Stimulated activated CD8-positive, alpha-beta memory T cell treated with anti-CD3 and anti-CD28 coated beads, Interleukin-7, amount 100 ng/mL, for 48 hours (primary cell): ENCODE measurements at places on chromosomes 5 and 9.

DNA sequence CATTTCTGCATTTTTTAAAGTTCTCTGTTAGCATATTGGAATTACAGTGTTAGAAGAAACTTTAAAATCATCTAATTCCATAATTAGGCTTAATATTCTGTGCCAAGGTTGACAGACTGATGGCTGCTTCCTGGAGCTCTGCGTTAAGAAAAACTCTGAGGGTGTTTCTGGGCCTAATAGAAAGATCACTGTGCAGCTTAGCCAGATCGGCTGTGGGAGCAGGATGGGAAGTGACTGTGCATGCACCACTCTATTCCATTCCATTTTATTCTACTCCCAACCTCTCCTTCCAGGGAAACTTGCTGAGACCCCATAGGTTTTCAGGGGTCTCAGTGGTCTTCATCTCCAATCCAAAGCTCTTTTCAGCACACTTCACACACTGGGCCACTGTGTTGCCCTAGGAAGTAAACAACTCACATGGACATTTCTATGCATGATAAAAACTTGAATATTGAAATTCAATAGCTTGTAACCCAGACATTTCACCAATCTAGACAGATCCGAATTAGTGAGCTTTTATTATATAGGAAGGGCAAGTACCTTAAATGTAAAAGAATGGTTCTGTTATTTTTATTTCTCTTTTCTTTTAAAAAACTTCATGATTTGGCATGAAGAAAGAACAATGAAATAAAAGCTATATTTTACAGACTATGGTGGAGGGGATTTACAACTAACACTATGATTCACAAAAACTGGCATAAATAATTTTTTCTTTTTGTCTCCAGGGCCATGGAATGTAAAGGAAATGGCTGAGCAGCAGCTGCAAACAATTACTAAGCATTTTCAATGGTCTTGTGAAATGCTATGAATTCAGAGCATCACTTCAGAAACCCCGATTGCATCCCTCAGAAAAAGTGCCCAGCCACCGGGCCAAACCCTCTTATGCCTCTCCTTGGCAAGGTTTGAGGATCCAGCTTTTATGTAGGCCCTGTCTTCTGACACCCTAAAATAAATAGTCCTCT, 51.4 kb upstream of the DAB2 start:
- no peak for DNase-seq

GRCh38 chr5:151709109-151709735, 22.5 kb upstream of the SPARC start:
- DNase-seq, result no peak

GRCh38 chr9:110170357-110171257, 37.4 kb downstream of the C9orf152 start:
- DNase-seq, result no peak

GRCh38 chr9:86827893-86828292, 119.4 kb downstream of the GAS1 start:
- DNase-seq, result no peak

GRCh38 chr9:98263482-98264357, 8.3 kb upstream of the TBC1D2 start:
- DNase-seq, result peak; percentile 30

GRCh38 chr9:5841771-5842573, 9.1 kb upstream of the ERMP1 start:
- DNase-seq, result peak; percentile 63

GRCh38 chr5:136062366-136063274, 33.8 kb downstream of the TGFBI start:
- no peak for DNase-seq

DNA sequence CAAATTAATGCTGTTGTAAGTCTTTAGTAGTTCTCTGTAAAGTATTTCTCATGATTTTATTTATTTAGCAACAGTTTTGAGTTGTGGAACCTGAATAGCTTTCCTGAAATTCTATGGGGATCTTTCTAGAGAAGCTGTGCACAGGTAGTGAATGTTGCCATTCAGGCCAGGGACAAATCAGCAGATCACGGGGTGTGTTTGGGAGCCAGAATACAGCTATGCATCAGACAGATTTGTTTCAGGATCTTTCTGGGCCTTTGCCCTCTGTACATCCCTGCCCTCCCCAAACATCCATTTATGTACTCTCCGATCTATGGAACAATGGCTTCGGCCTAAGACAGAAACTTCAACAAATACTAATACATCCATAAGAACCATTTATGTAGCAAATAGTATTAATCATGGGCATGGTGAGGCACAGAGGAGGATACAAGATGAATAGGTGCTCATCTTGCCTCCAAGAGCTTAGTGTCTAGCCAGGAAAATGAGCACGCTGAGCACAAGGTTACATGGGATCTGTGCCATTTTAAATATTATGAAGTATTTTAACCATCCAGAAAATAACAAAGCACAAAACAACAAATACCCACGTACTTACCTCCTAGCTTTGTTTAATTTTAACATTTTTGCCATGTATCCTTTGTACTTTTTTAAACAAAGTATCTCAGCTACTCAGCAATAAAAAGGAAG, 13.1 kb downstream of the ARHGEF37 start:
- no peak for DNase-seq

DNA sequence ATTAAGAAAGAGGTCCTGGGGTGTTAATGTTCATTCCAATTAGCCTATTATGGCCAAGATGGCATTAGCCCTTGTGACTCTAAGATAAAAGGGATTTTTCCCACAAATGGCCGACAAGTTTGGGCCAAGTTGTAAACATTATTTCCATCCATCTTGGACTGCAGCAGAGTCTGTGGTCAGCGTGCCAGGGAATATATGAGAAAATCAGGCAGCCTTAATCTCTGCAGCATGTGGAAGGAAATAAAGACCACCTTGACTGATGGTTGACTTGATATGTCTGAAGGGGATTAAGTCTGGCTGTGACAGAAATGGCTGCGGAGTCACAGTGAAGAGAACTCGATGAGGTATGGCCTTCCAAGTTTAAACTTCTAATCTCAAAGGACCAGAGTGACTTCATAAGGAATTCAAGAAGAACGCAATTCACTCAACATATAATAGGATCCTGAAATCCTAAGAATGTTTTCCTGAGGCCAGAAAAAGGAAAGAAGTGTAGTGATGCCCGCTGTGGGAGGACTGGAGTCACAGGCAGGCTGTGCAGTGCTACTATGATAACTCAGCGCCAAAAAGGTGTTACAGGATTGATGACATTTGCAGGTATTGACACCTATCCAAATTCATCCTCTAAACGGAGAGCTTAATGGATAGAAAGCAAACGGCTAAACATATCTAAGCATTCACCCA, 287.1 kb downstream of the SEC61B start:
- no peak for DNase-seq

DNA sequence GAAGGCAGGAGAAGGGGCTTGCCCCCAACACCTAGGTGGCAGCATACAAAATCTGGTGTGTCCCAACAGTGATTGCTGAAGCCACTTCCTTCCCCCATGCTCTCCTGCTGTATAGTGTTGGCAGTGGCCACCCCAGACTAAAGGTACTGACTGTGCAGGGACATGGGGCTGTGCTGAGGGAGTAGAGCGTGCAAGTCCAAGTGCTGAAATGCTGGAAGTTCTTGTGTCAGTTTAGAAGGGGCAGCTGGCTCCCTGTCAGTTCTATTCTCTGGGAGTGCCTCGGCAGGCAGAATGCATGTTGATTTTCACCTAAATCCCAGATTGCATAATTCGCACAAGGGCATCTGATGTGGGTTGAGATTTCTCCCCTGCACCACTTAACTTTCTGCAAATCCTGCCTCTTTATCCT, 68.6 kb downstream of the GDNF start:
- DNase-seq, result no peak

GRCh38 chr5:61840361-61840760, 465.6 kb upstream of the KIF2A start:
- no peak for DNase-seq
